ENCODE measurements at places on chromosomes 6 and 20.

- DNase-seq = no peak
Observed at GRCh38 chr6:23561732-23562131, 564.3 kb upstream of the NRSN1 start.

DNA sequence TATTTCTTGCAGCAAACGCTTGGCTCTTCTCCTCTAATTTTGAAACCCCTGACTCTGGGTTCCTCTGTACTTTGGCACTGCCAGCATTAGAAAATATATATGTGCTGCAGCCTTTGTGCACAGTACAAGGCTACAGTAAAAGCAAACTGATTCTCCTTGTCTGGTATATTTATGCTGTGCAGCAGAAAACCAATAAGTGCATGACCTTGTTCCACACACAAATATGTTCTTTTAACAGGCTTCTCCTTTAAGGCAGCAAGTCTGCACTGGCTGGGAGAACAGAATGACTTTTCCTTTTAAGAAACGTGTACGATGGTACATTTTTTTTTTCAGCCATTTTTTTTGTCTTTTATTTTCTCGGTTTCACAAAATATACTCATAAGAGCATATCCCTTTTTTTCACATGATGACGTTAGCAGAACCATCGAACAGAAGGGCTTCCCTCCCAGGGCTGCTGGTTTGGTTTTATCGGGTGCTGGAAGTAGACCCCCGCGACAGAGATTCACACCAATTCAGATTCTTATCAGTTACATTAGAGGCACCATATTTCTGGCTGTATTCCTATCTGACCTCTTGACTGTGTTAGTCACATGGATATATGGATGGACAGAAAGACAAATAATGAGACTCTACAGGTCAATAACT is 129.9 kb upstream of the ARID1B start:
- DNase-seq = no peak

DNA sequence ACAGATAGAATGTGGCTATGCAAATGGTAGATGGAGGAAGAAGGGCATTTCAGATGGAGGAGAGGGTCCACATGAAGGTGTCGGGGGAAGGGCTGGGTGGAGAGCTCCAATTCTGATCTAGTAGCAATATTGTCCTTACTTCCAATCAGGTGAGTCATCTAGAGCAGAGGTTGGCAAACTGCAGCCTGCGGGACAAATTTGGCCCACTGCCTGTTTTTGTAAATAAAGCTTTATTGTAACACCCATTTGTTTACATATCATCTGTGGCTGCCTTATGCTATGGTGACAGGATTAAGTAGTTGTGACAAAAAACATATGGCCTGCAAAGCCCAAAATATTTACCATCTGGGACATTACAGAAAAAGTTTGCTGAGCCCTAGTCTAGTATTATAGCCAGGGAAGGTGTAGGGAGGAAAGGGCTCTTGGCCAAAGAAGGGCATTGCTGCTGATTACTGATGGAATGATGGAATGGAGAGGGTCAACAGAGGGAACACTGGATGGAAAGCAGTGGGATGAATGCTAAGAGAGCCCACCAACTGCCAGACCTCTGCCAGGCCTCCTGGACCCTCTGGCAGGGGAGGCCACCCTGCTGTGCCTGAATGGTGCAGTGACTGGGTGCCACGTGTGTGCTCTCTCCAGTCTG is 79.8 kb downstream of the SLC22A23 start:
- no peak for DNase-seq

GRCh38 chr6:123802351-123802696 is 1.3 kb upstream of the NKAIN2 start:
- no peak for DNase-seq

- no peak for DNase-seq
Observed at GRCh38 chr6:46776070-46776712, 17.0 kb upstream of the MEP1A start.

DNA sequence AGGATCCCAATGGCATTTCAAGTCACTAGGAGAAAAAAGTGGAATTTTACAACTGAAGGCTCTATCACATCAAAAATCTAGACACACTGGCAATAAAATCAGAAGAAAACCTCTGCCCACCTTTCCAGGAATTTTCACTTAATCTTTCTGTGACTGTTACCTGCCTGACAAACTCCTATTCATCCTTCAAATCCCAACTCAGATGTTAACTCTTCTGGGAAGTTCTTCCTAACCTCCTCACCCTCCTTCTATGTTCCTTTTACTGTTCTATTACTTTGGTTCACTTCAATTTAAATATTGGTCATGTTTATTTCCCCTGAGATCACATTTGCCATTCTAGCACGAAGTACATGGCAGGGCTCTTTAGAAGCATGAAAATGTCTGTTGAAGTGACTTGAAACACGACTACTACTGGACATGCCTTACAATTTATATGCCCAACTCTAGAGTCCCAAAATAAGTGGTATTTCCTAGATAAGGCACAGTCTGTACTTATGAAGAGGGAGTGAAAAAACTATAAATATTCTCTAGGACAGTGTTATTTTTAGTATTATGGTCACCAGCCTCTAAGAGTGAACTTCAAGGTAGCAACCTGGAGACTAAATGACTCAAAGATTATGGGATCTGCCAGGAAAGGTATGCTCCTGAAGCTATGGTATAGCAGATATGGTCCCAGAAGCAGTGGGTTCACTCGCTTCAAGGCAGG is 17.1 kb downstream of the CHD6 start:
- DNase-seq = no peak

DNA sequence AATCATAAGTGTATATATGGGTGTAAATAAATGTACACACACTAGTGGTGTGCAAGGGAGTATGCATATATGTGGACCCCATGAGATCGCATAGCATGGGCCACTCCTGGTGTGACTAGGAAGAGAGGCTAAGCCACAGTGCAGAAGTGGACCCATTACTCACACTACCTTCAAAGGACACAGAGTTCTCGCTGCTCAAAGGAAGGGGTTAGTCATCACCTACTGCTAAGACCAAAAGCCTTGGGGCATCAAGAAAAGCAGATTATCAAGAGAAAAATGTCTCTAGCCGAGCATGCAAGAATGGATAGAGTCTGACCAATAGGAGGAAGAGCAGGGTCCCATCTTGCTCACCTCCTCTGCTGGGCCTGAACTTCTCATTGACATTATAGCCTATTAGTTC is 195.5 kb downstream of the MAFB start:
- DNase-seq = no peak

DNA sequence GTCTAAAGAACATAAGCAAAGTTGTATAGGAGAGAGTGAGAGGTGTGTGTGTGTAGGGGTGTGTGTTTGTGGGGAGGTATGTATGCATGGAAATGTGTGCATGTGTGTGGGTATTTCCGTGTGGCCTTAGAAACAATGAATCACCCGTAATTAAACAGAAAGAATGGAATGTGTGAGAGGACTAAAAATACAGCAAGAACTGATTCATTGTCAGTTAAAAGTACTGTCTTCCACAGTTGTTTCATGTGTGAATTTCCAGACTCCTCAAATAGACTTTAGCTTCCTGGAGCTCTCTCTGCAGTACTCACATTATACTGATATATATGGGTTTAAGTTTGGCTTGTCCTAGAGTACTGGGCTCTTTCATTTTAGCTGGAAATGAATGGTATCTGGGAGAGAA is 145.7 kb downstream of the RIMS1 start:
- DNase-seq = no peak

DNA sequence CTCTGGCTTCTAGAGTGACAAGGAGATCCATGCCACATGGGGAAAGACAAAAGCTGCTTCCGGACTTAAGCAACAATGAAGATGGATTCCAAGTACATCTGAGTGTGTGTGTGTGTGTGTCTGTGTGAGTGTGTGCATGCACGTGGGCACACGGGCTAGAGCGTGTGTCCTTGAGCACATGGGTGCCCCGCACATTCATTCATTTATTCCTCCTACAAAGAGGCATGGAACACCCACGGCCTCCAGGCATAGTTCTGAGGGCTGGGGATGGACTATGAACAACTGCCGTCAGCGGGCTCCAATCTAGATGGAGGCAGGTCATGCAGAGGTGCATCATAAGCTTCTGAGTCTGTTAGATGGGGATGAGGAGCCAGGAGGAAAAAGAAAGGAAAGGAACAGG is 49.1 kb downstream of the GRM4 start:
- no peak for DNase-seq

GRCh38 chr20:63425846-63426485 is 46.5 kb downstream of the KCNQ2 start:
- DNase-seq = no peak

GRCh38 chr20:47181056-47181862 is 175.2 kb downstream of the ZMYND8 start:
- DNase-seq = peak; percentile 36

GRCh38 chr20:23541776-23542175 is 26.5 kb downstream of the CST9L start:
- DNase-seq = no peak

DNA sequence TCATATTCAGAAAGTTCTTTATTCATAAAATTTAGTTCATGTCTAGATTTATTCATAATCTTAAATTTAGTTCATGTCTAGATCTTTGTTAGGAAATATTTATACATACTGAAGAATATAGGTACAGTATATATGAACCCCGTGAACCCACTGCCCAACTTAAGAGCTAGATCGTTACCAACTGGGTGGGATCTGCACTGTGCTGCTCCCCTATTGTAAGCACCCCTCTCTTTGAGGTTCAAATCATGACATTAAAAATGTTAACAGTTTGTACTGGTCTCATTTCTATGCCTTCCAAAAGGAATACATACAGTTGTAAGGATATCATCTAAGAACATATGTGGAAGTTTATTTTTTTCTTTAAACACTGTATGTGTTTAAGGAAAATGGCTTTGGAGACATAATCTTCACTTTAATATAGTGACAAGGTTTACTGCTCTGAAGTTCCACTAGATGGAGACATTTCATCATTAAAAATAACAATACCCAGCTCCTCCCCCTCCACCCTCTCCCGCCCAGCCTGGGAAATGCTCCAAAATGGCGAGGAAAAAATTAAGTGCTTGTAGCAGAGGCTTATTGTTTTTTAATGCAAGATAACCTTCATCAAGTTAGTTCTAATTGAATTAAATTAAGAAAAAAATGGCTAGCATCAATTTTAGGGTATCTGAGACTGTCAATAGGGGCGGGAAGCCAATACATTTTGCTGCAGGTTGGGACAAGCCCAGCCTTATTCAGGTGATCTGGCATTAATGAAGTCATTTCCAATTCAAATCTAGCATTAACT is 104.1 kb upstream of the TRAF3IP2 start:
- peak; percentile 71 for DNase-seq

- no peak for DNase-seq
Observed at GRCh38 chr20:5085380-5085779, 34.4 kb downstream of the PCNA start.

Data from neural progenitor cell (in vitro differentiated cells).